ENCODE measurements at places on chromosomes 12 and 14. TPM values are rescaled to one million over a fixed set of nuclear protein-coding genes. Genes with fewer than 3 reads are reported as not detected.

DNA sequence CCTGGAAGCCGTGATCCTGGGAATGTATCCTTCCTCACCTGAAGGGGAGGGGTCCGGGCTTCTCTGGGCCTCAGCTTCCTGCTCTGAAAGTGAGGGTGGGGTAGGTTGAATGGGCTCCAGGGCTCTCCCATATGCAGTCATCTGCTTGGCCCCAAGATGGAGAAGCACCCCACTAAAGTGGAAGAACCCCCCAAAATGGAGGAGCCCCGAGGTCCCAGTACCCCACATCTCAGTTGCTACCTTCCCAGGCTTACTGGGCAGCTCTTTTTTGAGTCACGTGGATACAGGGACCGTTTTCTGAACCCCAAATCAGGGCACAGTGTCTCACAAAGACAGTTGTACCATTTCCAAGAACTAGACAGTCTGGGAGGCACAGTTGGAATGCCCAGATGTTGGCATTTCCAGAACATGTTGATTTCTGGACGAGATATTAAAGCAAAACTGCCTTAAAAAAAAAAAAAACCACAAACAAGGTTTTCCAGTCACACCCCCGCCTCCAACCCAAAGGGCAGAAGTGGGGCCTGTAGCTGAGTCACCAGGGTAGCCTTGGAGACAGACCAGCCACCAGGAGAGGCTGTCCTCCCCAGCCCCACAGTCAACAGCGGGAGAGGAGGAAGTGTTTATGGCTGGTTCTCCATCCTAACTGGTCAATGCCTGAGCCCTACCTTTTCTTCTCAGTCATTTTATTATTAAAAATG, 12.1 kb downstream of the VASH1 start:
- no peak for DNase-seq

The KTN1 gene
- 134 TPM for total RNA-seq

- no peak for DNase-seq
These were observed 29.5 kb upstream of the MAP1LC3B2 start for GRCh38 chr12:116529686-116530085.

GRCh38 chr12:83145325-83145840, 458.7 kb downstream of the TMTC2 start:
- DNase-seq, result no peak

GRCh38 chr12:37565112-37565511, 751.5 kb upstream of the ALG10B start:
- DNase-seq, result no peak

The TCL1A gene
- total RNA-seq, result 574 TPM

- no peak for DNase-seq
These were observed 25.5 kb downstream of the SLC17A8 start for GRCh38 chr12:100382338-100382737.

- peak; percentile 77 for DNase-seq
These were observed 19.3 kb downstream of the SLC25A3 start for GRCh38 chr12:98612696-98613334.

The LRRIQ1 gene
- not detected for total RNA-seq

The NTF3 gene
- 11.5 TPM for total RNA-seq

The GPR162 gene
- not detected for total RNA-seq

- DNase-seq, result peak; percentile 53
These were observed 75.9 kb downstream of the DNAI7 start for GRCh38 chr12:25119020-25119419.

DNA sequence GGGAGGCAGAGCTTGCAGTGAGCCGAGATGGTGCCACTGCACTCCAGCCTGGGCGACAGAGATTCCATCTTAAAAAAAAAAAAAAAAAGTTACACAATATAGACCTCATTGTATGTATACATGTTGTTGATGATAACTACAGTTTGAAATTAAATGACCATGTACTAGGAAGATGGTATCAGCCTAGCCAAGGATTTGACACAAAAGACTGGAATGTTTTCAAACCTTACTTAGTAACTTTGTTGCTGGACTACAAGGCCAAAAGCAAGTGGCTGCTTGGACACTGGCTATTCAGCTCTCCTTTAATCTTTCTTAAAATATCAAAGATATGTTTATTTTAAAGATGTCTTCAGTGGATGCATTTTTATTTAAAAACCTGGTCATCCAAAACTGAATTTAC, 18.9 kb upstream of the NUDT4 start:
- no peak for DNase-seq

DNA sequence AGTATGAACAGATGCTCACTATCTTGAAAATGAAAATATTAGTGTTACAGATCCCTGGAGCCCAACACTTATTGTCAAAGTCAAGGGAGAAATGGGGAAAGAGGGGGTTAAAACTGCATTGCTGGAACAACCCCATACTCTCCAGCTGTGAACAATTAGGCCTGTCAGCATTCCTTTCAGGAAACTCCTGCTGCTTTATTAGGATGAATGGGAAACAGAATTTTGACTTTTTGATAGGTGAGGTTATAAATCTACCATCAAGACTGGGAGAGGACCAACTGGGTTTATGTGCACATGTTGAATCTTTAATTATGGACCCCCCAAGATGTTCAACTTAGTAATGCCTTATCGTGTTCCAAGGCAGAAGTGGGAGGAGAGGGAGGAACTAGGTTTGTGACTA, 85.0 kb downstream of the TMTC1 start:
- DNase-seq, result no peak

DNA sequence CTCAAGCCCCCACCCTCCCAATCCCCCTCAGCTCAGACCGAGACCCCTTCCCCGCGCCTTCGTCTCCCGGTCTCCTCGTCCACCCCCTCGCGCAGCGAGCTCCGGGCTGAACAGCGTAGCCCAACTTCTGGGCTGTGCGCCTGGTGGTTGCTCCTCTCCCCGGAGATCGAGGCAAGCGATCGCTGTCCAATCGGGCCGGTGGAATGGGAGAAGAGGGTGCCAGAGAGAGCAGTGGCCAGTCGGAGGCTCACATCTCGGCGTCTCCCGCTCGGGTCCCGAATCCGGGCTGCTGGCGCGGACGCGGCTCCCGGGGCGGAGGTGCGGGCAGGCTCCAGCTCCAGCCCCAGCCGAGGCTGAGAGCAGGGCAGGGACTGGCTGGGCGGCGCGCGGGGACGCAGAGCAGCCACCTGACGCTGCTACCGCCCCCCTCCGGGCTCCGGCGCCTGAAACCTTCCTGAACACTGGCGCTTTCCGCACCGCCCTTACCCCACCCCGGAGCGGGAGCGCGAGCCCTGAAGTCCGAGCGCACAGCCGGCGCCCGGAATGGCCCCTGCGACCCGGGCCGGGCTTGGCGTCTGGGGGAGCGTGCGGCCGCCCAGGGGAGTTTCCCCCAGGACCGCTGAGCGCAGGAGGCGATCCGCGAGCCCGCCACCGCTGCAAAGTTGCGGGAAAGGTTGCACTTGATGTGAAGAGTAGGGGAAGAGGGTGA, 508 bp upstream of the KCNH5 start:
- DNase-seq, result no peak

DNA sequence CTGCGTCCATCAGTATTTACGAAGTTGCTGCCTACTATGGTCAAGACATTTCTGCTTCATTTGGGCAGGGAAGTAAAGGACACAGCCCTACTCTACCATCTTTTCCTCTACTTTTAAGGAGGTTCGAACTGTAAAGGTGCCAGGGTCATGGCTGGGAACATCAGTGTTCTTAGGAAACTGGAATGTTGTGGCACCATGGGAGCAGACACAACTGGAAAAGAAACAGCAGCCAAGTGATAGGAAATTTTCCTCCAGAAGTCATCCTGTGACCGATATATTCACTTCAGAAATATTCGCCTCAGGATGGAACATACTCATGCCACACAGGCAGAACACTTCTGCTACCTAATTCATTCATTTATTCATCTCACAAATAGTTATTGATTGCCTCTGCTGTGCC, 104.4 kb downstream of the ETV6 start:
- no peak for DNase-seq

The SYNDIG1L gene
- not detected for total RNA-seq

The HOXC9 gene
- 0.42 TPM for total RNA-seq

The LBHD2 gene
- total RNA-seq, result not detected

GRCh38 chr14:93005838-93006237, 82.9 kb downstream of the CHGA start:
- no peak for DNase-seq

The MAP1LC3B2 gene
- total RNA-seq, result not detected

DNA sequence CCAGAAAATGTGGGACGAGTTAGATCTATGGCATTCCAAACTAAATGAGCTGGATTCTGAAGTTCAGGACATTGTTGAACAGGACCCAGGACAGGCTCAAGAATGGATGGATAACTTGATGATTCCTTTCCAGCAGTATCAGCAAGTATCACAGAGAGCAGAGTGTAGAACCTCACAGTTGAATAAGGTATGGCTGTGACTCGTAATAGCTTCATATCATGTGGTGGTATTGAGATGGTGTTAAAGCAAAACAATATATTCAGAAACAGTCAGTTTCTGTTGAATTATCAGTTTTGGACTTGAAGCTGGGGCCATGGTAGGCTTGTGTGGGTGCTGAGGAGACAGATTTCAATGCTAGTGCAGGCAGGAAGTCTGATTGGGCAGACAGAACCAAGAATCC, 213.7 kb downstream of the ESR2 start:
- DNase-seq, result no peak

The GPRC5A gene
- 0.25 TPM for total RNA-seq

The HIGD1C gene
- total RNA-seq, result not detected

DNA sequence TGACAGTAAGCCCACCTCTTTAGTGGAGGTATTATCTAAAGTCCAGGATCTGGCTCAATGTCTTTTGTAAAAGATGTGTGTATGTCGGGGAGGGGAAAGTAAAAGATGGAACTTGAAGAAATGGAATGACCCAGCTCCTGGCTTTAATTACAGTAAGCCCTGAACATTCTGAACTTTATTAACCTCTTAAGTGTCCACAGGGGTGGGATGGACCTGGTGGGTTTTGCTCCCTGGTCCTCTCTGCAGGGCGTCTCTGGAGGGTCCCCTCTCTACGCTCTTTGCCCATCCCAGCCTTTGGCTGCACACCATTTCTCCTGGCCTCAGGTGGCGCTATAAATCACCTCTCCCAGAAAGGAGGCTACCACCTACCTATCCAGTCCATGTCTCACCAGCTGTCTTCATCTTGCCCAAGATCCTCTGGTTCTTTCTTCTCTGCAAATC, 3.7 kb upstream of the CISTR start:
- peak; percentile 75 for DNase-seq

The RIC8B gene
- 9.6 TPM for total RNA-seq

GRCh38 chr14:105329411-105330150, 15.0 kb downstream of the PACS2 start:
- no peak for DNase-seq

GRCh38 chr14:59015482-59015881, 173.0 kb upstream of the DAAM1 start:
- DNase-seq, result no peak

DNA sequence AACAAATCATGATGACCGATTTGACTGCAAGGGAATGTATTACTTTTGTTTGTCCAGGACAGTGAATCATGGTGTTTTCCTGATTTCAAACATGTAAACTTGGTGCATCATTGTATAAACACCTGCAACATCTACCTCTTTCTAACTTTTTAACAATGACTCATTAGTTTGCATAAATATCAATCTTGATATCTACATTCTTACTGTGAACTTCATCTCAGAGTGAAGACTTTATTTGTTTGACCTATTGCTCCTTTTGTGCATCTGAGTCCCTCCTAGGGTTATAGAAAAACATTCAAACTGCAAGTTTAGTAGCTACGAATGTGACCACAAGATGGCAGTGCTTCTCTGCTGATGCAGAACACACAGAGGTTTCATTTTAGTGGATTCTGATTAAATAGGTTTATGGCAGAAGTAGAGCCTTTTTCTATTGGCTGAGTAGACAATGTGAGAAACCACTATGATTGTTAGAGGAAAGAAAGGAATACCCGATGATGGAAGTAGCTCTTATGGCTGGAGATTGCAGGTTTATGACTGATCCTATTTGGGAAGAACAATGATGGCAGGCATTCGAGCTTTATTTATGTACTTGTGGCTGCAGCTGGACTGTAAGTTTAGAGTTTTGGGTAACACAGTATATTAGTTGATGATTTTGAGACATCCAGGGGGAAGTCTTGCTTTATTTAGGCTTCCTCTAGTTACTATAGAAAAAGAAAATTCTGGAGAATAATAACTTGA, 244.2 kb upstream of the OR4E1 start:
- DNase-seq, result peak; percentile 89

The CRY1 gene
- not detected for total RNA-seq

- no peak for DNase-seq
These were observed 85.4 kb downstream of the LRRK2 start for GRCh38 chr12:40310211-40310610.

The RDH11 gene
- total RNA-seq, result 33.6 TPM

DNA sequence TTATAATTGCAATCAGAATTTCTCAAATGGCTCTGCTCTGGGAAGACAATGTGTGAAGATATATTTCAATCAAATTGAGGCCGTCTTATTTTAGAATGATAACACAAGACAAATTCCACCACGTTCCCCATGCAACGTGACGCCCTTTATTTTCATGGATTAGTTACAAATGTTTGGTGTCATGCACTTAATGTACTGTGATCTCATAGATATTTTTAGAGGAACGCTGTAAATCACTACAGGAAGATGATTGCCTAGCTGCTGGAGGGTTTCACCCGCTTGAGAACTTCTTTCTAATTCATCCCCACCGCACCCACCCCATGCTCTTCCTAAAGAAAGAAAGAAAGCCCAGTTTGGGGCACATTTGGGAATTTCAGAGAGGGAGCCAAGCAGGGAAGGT, 117.2 kb downstream of the PLXNC1 start:
- no peak for DNase-seq

The MLH3 gene
- total RNA-seq, result 6.1 TPM

DNA sequence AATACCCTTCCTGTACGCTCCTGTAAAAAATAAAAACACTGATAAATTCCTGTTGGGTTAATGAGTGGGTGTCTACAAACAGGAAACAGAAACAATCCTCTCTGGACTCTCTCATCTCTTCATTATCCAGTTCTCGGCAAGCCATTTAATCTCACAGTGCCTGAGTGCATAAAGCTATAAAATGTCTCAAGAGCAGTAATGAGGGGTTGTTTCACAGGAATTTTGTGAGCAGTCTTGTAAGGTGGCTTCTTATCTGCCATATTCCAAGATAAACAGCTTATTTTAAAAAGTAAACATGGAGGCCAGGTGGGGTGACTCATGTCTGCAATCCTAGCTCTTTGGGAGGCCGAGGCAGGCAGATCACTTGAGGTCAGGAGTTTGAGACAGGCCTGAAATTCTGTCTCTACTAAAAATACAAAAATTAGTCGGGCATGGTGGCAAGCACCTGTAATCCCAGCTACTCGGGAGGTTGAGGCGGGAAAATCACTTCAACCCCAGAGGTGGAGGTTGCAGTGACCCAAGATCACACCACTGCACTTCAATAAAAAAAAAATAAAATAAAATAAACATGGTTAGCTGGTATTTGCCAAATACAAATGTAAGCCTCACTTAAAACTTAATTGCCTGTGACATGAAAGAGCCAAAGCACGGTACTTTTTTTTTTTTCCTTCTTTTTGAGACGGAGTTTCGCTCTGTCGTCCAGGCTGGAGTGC, 54.0 kb downstream of the CLIP1 start:
- DNase-seq, result no peak

Measured in OCI-LY7 (cell line).